ENCODE measurements at places on chromosomes 1 and 21. TPM values are rescaled to one million over a fixed set of nuclear protein-coding genes. Genes with fewer than 3 reads are reported as not detected.

The JAM2 gene
- 15.7 TPM for total RNA-seq

The CCDC181 gene
- not detected for total RNA-seq

The OPTC gene
- not detected for total RNA-seq

The PRKACB gene
- total RNA-seq = 26.9 TPM

The FCRL2 gene
- total RNA-seq = not detected

The CAMSAP2 gene
- total RNA-seq = 73.2 TPM

The PRAMEF11 gene
- total RNA-seq = not detected

All from subcutaneous adipose tissue (tissue), 4 donors.